ENCODE measurements at places on chromosomes 16 and 17. TPM values are rescaled to one million over a fixed set of nuclear protein-coding genes. Genes with fewer than 3 reads are reported as not detected.

- H3K27ac ChIP-seq: no peak overlapping the region
- no peaks in the 10 kb centered on the region for H3K36me3 ChIP-seq
- H3K4me3 ChIP-seq: no peak overlapping the region
Measured at GRCh38 chr17:944266-944826, 35.2 kb downstream of the NXN start.

Gene HS3ST3B1
- polyA plus RNA-seq: 11.9 TPM

Gene SLFN13
- 0.74 TPM for polyA plus RNA-seq

DNA sequence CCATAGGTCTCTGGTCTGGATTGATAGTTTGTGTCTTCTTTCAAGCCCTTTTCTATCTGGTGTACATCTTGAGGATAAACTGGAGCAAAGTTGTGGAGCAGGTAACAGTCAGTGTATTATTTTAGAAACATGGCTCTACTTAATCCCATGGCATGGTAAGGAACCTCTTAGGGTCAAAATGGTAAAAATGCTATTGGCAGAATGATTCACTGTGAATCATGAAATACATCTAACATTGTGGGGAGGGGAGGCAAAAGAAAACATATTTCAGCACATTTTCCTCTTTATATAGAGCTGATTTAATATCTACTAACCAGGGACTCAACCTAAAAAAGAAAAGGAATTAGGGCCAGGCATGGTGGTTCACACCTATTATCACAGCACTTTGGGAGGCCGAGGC, 17.9 kb upstream of the ALDH3A2 start:
- H3K4me1 ChIP-seq: peaks cover 6% of the 10 kb centered on the region
- no peak for DNase-seq
- H3K4me3 ChIP-seq: no peak overlapping the region
- no peaks in the 10 kb centered on the region for H3K27me3 ChIP-seq

DNA sequence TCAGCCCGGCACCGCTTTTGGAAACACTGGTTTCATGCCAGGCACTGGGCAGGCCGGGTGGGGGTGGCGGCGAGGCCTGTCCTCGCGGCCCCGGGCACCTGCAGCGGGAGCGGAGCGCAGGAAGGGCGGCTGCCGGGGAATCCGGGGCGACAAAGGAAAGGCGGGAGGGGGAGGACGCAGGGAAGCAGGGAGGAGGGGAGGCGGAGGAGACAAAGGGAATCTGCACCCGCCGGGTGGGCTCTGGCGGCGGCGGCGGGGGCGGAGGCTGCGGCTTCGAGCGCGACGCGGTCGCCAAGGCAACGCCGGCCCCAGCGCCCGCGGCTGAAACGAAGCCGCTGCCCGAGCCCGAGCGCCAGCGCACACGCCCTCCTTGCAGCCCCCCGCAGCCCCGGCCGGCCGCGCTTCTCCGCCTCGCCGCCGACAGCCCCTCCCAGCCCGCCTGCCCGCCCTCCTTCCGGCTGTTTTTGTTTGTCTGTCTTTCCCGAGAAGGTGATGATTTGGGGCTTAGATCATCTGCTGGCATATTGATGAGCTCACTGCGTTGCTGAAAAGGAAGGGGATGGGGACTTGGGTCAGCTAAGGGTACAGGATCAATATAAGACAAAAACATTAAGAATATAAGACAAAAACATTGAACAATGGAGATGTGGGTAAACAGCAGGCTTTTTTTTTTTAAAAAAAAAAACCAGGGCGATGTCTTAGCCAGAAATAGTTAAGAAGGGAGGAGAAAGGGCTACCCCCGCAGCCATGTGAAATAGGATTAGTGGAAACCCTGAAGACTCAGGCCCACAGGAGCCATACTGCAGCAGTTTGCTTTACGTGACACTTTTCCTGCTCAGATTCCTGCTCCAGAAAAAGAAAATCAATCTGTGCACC, 32.7 kb downstream of the CDK5R1 start:
- no peak overlapping the region for H3K27ac ChIP-seq
- H3K4me1 ChIP-seq: peaks cover 3% of the 10 kb centered on the region
- DNase-seq: no peak
- no peaks in the 10 kb centered on the region for H3K27me3 ChIP-seq

Gene KRT33A
- not detected for polyA plus RNA-seq

Gene PRAC1
- not detected for polyA plus RNA-seq

- no peak for DNase-seq
- H3K4me3 ChIP-seq: no peak overlapping the region
- no peak overlapping the region for H3K27ac ChIP-seq
- H3K4me1 ChIP-seq: peaks cover 19% of the 10 kb centered on the region
- no peaks in the 10 kb centered on the region for H3K36me3 ChIP-seq
Measured at GRCh38 chr17:58247511-58248363, 9.4 kb downstream of the LPO start.

- peak overlapping the region; percentile 93 for H3K27ac ChIP-seq
- peak overlapping the region; percentile 90 for H3K4me3 ChIP-seq
- peaks cover 27% of the 10 kb centered on the region for H3K4me1 ChIP-seq
Measured at GRCh38 chr16:31181102-31181830, 1.3 kb downstream of the FUS start.

DNA sequence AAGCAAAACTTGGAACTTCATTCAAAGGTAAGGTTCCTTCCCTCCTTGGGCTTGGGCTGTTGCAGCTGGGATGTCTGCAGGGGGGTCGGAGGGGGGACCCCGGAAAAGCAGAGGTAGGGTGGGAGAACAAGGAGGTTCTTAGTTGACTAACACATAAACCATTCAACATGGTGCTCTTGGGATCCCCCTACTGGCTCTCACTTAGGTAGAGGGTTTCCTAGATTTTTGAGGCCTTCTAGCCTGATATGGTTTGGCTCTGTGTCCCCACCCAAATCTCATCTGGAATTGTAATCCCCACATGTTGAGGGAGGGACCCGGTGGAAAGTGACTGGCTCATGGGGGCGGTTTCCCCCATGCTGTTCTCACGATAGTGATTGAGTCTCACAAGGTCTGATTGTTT, 93.9 kb downstream of the RGS9 start:
- H3K4me3 ChIP-seq: no peak overlapping the region
- H3K4me1 ChIP-seq: no peaks in the 10 kb centered on the region
- no peak overlapping the region for H3K27ac ChIP-seq

GRCh38 chr16:72202014-72202413, 30.1 kb upstream of the PMFBP1 start:
- no peaks in the 10 kb centered on the region for H3K27me3 ChIP-seq
- H3K4me3 ChIP-seq: no peak overlapping the region
- no peak overlapping the region for H3K27ac ChIP-seq
- DNase-seq: no peak

- H3K27me3 ChIP-seq: no peaks in the 10 kb centered on the region
- peak overlapping the region; percentile 3 for H3K27ac ChIP-seq
- DNase-seq: no peak
- no peaks in the 10 kb centered on the region for H3K36me3 ChIP-seq
- peaks cover 21% of the 10 kb centered on the region for H3K4me1 ChIP-seq
Measured at GRCh38 chr17:81428121-81428515, 32.9 kb downstream of the BAHCC1 start.

GRCh38 chr17:2688351-2689342, 22.9 kb downstream of the CLUH start:
- DNase-seq: peak; percentile 34
- H3K4me1 ChIP-seq: no peaks in the 10 kb centered on the region
- H3K4me3 ChIP-seq: no peak overlapping the region
- peaks cover 7% of the 10 kb centered on the region for H3K36me3 ChIP-seq
- no peak overlapping the region for H3K27ac ChIP-seq

- peak overlapping the region; percentile 60 for H3K4me3 ChIP-seq
- DNase-seq: peak; percentile 40
- H3K4me1 ChIP-seq: peaks cover 20% of the 10 kb centered on the region
- peak overlapping the region; percentile 95 for H3K27ac ChIP-seq
- no peaks in the 10 kb centered on the region for H3K27me3 ChIP-seq
Measured at GRCh38 chr17:35242158-35242804, 591 bp upstream of the SLFN5 start.

Gene SLC22A31
- polyA plus RNA-seq: 0.48 TPM

Gene GPR142
- polyA plus RNA-seq: 0.05 TPM

- peaks cover 6% of the 10 kb centered on the region for H3K36me3 ChIP-seq
- peak within 1 kb of the TSS; percentile 98 for H3K27ac ChIP-seq
- no peaks in the 10 kb centered on the region for H3K27me3 ChIP-seq
- H3K4me3 ChIP-seq: peak within 1 kb of the TSS; percentile 52
- peaks cover 33% of the 10 kb centered on the region for H3K4me1 ChIP-seq
- no peak for DNase-seq
Measured at GRCh38 chr16:2531371-2531695, at the start of gene CEMP1. Gene CEMP1, minus strand, starts transcription at chr16:2531408. Its CDS starts 335 bp downstream, at chr16:2531073.

- no peak overlapping the region for H3K27ac ChIP-seq
- H3K27me3 ChIP-seq: no peaks in the 10 kb centered on the region
- no peak overlapping the region for H3K4me3 ChIP-seq
- peaks cover 2% of the 10 kb centered on the region for H3K36me3 ChIP-seq
- DNase-seq: no peak
- no peaks in the 10 kb centered on the region for H3K4me1 ChIP-seq
Measured at GRCh38 chr17:37726248-37726647, 18.6 kb downstream of the HNF1B start.

GRCh38 chr17:76176701-76177574, 35.9 kb upstream of the FOXJ1 start:
- H3K36me3 ChIP-seq: no peaks in the 10 kb centered on the region
- H3K4me3 ChIP-seq: no peak overlapping the region
- DNase-seq: no peak
- H3K27me3 ChIP-seq: no peaks in the 10 kb centered on the region
- H3K27ac ChIP-seq: no peak overlapping the region

GRCh38 chr17:81287741-81288430, 7.2 kb downstream of the SLC38A10 start:
- no peaks in the 10 kb centered on the region for H3K27me3 ChIP-seq
- no peak for DNase-seq
- H3K4me1 ChIP-seq: peaks cover 9% of the 10 kb centered on the region
- H3K27ac ChIP-seq: no peak overlapping the region
- H3K36me3 ChIP-seq: peaks cover 13% of the 10 kb centered on the region

GRCh38 chr16:275041-275641, 603 bp downstream of the RGS11 start:
- DNase-seq: no peak
- H3K27me3 ChIP-seq: no peaks in the 10 kb centered on the region
- no peaks in the 10 kb centered on the region for H3K36me3 ChIP-seq
- H3K27ac ChIP-seq: no peak overlapping the region
- H3K4me3 ChIP-seq: peak overlapping the region; percentile 25

DNA sequence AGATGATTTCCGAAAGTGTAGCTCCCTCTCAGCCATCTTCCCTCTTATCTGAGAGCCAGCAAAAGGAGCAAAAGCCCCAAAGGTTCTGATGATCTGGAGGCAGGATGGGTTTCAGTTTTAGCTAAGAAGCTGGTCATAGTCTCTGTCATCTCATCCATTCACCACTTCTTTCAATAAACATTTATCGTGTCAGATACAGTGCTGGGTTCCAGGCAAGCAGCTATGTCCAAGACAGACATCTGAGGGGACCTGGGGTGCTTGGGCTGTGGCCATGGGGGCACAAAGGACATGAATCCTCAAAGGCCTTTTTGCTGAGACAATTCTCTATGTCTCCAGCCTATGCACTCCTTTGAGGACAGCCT, 1.0 kb upstream of the ETV4 start:
- peaks cover 11% of the 10 kb centered on the region for H3K4me1 ChIP-seq
- H3K27me3 ChIP-seq: no peaks in the 10 kb centered on the region
- H3K4me3 ChIP-seq: no peak overlapping the region

DNA sequence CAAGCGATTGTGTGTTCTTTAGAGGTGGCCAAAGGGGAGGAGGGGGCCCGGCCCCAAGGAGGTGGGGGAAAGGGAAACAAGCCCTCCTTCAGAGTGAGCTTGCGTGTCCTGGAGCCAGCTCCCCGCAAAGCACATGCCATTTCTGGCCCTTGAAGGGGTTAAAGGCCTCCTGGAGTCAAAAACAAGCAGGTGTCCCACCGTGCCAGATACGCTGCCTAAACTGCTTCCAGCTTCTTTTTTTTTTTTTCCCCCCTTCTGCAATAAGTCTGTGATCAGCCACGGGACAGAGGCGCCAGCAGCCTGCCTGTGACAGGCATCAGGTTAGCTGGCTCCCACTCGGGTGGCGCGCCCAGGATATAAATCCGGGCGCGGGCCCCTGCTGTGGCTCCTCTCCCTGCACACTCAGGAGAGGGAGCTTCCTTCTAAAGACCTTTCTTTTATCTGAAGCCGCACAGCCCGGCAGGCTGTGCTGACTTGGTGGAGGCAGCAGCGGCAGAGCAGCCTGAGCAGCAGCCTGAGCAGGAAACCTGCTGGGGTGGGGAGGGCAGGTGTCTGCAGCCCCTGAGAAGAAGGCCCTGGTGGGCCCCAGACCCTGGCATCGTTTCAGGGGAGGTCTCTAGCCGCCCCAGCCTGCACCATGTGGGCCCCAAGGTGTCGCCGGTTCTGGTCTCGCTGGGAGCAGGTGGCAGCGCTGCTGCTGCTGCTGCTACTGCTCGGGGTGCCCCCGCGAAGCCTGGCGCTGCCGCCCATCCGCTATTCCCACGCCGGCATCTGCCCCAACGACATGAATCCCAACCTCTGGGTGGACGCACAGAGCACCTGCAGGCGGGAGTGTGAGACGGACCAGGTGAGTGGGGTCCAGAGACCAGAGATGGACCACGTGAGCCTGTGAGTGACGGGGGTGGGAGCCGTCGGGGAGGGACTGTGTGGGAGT, at the start of gene WFIKKN2:
WFIKKN2 (plus strand) TSS at position 286 of the 934 bp plus-strand sequence; CDS start at position 638, 352 bp downstream.
- no peak within 1 kb of the TSS for H3K4me3 ChIP-seq
- no peaks in the 10 kb centered on the region for H3K36me3 ChIP-seq
- DNase-seq: no peak

Gene ACSM5
- polyA plus RNA-seq: 114 TPM

- no peak for DNase-seq
- H3K27ac ChIP-seq: no peak overlapping the region
- no peaks in the 10 kb centered on the region for H3K36me3 ChIP-seq
- no peaks in the 10 kb centered on the region for H3K4me1 ChIP-seq
Measured at GRCh38 chr17:48095611-48096010, 5.7 kb downstream of the CBX1 start.

- no peaks in the 10 kb centered on the region for H3K27me3 ChIP-seq
- no peaks in the 10 kb centered on the region for H3K36me3 ChIP-seq
- no peak overlapping the region for H3K4me3 ChIP-seq
- H3K4me1 ChIP-seq: peaks cover 31% of the 10 kb centered on the region
Measured at GRCh38 chr16:53092284-53092683, 37.5 kb downstream of the CHD9 start.
